Aorta (tissue), 5 donors: ENCODE measurements at places on chromosomes 2 and 18. TPM values are rescaled to one million over a fixed set of nuclear protein-coding genes. Genes with fewer than 3 reads are reported as not detected.

The ABCB11 gene
- polyA plus RNA-seq = 0.03 TPM

- no peaks in the 10 kb centered on the region for H3K36me3 ChIP-seq
- no peaks in the 10 kb centered on the region for H3K27me3 ChIP-seq
- H3K4me1 ChIP-seq = no peaks in the 10 kb centered on the region
- DNase-seq = no peak
- no peak overlapping the region for H3K27ac ChIP-seq
Measured at GRCh38 chr2:101430156-101430555, 42.9 kb upstream of the CREG2 start.

The SPEG gene
- 81.6 TPM for polyA plus RNA-seq

DNA sequence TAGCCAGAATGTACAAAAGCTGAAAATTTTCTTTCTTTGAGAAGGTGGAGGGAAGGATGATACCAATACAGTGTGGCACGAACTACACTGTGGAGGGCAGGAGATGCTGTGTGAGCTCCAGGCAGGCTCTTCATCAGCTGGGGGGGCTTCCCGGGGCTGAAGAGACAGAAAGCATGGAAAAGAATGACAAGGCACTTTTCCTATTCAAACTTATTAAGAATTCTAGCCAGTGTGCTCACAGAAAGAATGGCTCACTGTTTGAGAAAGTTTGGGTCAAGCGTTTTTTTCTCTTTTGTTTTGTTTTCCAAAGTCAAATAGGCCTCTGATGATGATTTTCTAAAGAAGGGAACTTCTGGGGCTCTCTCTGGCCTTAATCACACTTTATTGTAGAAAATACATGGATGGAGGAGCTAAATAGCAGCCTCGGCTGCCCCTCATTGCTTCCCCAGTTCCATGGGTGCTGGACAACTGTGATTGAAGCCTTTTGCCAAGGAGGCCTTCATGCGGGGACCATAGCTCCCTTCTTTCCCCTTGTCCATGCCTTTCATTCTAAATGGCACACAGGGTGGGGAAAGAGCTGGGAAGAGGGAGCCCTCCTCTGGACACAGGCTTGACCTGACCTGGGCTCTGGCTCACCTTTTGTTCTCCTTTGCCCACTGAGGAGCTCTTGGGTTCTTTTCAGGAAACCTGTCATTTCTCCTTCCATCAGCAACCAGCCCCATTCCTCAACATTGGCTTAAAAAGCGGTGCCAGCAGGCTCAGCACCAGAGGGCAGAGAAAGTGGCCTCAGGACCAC, 130.6 kb downstream of the TDRD15 start:
- H3K36me3 ChIP-seq = no peaks in the 10 kb centered on the region
- H3K4me1 ChIP-seq = peaks cover 3% of the 10 kb centered on the region
- H3K27me3 ChIP-seq = no peaks in the 10 kb centered on the region
- no peak overlapping the region for H3K27ac ChIP-seq

The NRP2 gene
- polyA plus RNA-seq = 13.6 TPM

The GPR155 gene
- 0.25 TPM for polyA plus RNA-seq

DNA sequence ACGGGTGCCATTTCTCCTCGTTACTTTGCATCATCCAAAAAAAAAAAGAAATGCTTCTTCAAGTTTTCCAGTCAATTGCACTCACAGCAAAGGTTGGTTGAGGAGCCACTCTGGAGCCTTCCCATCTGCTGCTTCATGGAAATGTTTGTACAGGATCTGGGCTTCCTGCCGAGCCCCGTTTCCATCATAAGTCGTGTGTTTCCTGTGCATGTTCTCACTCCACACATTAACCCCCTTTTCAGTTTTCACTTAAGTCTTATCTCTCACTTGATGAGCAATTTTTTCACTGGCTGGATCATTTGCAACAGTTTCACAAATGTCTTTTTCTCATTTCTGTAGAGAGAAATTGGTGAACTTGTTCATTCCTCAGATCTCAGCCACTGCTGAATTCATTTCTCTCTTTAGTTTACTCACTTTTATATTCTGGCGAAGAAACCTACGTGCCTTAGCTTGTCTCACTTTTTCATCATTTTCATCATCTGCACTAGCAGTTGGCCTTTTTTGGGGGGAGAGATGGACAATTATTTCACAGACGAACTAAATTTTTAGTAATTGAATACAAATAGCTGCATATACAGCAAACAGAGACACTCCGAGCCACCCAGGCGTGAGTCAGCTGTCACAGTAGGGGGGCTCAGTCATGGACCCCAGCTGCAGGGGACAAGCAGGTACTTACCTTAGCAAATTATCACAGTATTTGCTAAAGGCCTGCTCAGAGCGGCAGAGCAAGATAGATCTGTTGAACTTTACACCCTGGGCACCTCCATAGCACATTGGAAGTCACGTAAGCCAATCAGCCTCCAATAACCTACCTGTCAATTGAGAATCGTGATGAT, 750.8 kb upstream of the ID2 start:
- H3K4me3 ChIP-seq = no peak overlapping the region
- H3K27me3 ChIP-seq = no peaks in the 10 kb centered on the region
- no peak overlapping the region for H3K27ac ChIP-seq
- no peaks in the 10 kb centered on the region for H3K36me3 ChIP-seq
